Dermis blood vessel endothelial cell (primary cell): ENCODE measurements at places on chromosomes 6 and 20. TPM values are rescaled to one million over a fixed set of nuclear protein-coding genes. Genes with fewer than 3 reads are reported as not detected.

Gene APOM
- 0.34 and 0.37 TPM in 2 replicates for total RNA-seq

Gene PPP1R14C
- total RNA-seq: not detected in 2 replicates

Gene CYB5R4
- 2.9 and 13.7 TPM in 2 replicates for total RNA-seq

Gene OR12D3
- not detected in 2 replicates for total RNA-seq

Gene FNDC11
- total RNA-seq: 1.2 and 2.4 TPM in 2 replicates

Gene PMEPA1
- total RNA-seq: 0.93 and 1.9 TPM in 2 replicates

Gene MAFB
- total RNA-seq: 3.4 and 5.9 TPM in 2 replicates

- DNase-seq: no peak
These were observed 108.4 kb downstream of the SLX4IP start for GRCh38 chr20:10543480-10543879.

- no peak for DNase-seq
These were observed 11.4 kb upstream of the TSPYL4 start for GRCh38 chr6:116265041-116265829.

- no peak for DNase-seq
These were observed 116.5 kb downstream of the CLIC5 start for GRCh38 chr6:45898941-45899682.

GRCh38 chr6:4398791-4399190 lies 263.4 kb upstream of the ECI2 start:
- no peak for DNase-seq

GRCh38 chr6:22838345-22838744 lies 269.0 kb downstream of the HDGFL1 start:
- DNase-seq: peak; percentile 6

GRCh38 chr6:38549795-38550194 lies 89.9 kb downstream of the BTBD9 start:
- DNase-seq: no peak

DNA sequence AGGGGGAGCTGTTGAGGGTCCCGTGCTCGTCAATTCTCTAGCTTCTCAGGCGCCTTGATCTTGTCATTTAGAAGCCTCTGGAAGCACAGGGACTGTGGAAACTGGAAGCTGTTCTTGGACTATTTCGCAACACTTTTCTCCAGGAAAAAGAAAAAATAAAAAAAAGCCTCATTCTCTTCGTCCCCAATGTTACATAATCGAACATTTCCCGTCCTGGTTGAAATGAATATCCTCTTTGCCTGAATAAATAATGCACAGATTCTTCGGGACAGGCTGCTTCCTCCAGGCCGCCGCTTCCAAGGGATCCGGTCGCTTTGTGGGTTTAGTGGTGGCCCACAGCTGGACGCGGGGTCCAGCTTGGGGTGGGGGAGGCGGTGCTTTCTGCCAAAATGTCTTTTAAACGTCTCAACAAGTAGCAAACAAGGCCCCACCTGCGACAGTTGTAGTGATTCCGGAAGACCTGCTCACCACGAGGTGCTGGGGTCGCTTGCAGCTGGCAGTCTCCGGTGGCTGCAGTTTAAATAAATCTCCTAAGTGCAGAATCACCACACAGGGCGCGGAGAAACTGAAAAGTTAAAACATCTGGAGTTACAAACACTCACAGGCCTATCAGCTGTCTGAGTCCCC lies 125.9 kb upstream of the ESR1 start:
- DNase-seq: peak; percentile 19

DNA sequence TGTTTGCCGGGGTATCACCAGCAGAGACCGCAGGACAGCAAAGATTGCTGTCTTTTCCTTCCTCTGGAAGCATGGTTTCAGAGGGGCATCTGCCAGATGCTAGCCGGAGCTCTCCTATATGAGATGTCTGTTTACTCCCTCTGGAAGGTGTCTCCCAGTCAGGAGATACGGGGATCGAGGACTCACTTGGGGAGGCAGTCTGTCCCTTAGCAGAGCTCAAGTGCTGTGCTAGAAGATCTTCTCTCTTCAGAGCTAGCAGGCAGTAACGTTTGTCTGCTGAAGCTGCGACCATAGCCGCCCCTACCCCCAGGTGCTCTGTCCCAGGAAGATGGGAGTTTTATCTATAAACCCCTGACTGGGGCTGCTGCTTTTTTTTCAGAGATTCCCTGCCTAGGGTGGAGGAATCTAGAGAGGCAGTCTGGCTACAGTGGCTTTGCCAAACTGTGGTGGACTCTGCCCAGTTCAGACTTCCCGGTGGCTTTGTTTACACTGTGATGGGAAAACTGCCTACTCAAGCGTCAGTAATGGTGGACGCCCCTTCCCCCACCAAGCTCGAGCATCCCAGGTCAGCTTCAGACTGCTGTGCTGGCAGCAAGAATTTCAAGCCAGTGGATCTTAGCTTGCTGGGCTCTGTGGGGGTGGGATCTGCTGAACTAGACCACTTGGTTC lies 133.0 kb upstream of the FLRT3 start:
- DNase-seq: no peak

GRCh38 chr6:64896939-64897338 lies 810.1 kb downstream of the EYS start:
- no peak for DNase-seq

- DNase-seq: no peak
These were observed 115.9 kb upstream of the BCLAF1 start for GRCh38 chr6:136405420-136406029.

DNA sequence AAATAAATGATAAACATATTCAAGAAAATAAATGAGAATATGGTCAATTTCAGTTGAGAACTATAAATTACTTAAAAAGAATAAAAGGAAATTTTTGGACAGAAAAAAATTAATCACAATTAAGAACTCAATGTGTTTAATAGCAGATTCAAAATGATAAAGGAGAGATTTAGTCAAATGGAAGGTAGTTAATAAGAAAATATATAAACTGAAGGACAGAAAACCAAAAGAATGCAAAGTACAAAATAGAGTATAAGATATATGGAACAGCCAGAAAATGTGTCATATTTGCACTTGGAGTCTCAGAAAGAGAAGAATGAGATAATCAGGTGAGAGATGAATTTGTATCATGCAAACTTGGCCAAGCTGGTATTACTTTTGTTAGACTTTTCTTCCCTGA lies 201.8 kb upstream of the ARID1B start:
- no peak for DNase-seq

DNA sequence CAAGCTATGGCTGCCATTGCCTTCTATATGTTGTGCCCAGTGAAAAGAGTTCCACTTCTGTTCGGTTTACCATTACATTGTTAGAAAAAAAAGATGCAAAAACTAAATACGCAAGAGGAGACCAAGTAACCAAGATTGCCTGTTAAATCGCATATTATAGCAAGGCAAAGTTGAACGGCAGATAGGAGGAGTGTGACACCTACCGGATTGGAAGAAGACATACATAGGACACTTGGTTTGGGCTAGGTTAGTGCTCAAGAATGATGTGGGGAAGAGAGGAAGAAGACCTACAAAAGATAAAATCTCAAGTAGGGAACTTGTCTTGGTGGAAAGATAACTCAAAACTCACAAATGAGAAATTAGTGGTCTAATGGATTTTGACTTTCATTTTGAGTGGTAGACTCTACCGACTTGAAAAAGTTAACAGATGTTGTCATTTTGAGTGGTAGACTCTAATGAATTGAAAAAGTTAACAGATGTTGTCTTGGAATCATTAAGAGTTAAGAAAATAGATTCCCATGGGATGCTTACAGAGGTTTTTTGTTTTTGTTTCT lies 95.5 kb downstream of the F13A1 start:
- DNase-seq: no peak

- DNase-seq: no peak
These were observed 41.0 kb upstream of the EMILIN3 start for GRCh38 chr20:41407607-41408006.

DNA sequence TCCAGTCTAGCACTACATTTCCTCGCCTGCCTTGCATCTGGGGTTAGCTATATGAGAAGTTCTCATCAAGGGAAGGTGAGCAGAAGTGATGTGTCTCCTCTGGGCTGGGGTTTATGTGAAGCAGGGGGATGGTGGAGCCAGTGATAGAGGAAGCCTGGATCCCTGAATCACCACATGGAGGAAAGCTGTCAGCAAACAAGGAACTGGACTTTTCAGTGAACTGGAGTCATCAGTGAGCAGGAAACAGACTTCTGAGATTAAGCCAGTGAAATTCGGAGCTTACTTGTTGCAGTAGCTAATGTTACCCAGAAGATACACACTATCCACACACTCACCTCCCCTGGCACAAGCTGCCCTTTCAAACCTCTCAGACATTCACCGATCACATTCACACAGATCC lies 13.4 kb upstream of the TOX2 start:
- no peak for DNase-seq

DNA sequence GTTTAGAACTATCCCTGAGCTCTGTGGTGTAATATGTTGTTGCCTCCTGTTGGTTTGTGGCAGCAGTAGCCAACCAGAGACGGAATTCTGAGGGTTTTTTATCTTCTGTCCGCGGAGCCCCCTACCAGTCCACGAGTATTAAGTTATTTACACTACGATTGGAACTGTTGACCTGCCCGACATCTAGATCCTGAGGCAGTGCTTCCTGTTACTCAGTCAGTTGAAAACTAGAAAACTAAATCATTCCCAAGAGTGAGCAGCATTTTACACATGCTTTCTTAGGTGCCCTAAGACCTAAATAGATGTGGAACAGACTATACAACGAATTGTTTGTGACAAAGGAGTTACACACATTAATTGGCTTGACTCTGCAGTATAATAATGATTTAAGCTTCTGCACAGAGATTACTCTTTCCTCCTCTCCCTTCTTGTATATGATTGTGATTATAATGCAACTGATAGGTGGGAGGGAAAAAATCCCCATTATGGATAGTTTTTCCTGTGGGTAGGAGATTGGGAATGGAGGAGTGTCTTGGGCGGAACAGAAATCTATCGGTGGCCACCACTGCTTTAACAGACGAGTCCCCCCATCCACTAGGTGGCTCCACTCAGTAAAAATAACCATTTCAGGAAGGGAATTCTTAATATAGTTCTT lies 1.7 kb downstream of the LOC128125822 start:
- peak; percentile 64 for DNase-seq

- peak; percentile 92 for DNase-seq
These were observed 37.7 kb downstream of the KIF25 start for GRCh38 chr6:168035098-168035660.

- DNase-seq: peak; percentile 68
These were observed 34.4 kb downstream of the EFHC1 start for GRCh38 chr6:52454556-52454955.

DNA sequence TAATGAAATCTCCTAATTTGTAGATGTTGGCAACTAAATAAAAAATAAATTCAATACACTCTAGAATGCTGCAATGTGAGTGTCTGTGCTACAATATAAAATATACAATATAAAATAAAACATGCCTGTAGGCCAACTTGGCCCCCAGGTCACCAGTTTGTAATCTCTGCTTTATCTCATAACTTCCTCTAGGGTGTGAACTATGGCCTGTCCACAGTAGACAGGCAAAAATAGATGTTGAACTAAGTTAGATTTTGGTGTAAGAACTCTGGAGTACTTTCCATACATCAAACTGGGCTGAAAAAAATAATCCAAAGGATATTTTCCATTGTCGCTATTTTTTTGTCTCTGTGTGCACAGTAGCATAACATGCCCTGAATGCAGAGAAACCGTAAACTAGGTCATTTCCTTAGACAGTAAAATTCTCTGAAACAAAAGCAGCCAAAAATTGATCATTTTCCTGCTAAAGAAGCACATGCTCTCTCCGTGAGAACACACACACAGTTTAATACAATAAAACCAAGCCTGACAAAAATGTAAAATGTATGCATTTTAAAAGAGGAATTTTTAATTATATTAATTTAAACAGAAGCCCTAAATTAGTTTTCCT lies 98.5 kb upstream of the ZFP64 start:
- DNase-seq: no peak

DNA sequence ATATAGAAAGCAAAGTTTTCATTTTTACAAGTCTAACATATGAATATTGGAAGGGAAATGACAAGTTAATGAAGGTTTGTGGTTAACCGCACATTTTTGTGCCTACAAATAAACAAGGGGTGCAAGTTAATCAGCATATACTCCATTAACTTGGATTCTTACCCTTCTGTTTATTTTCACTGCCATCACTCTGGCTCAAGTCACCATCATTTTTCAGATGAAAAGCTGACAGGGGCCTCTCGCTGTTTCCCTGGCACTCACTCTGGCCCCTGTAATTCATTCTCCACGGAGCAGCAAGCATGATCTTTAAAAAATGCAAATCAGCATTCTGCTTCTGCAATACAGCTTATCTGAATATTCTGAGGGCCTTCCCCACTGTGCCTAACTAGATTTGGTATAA lies 29.8 kb downstream of the APCDD1L start:
- DNase-seq: no peak

- DNase-seq: peak; percentile 10
These were observed 40.5 kb downstream of the RNGTT start for GRCh38 chr6:88922775-88923548.

DNA sequence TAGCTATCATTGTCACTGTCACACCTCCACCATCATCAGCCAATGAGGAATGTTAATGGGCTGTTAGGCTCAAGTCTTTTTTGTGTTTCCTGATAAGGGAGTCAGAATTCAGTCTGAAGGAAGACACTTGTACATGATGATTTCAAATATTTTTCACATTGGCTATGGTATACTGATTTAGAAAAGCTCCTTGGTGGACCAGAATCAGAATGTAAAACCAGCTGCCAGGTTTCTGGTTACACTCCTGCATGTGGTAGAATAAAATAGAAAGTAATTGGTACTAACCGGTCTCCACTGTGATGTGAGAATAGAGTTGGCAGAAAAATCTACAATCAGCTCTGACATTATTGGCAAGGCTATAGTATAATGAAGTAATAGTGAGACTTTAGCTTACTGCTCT lies 10.7 kb downstream of the COL9A1 start:
- no peak for DNase-seq

DNA sequence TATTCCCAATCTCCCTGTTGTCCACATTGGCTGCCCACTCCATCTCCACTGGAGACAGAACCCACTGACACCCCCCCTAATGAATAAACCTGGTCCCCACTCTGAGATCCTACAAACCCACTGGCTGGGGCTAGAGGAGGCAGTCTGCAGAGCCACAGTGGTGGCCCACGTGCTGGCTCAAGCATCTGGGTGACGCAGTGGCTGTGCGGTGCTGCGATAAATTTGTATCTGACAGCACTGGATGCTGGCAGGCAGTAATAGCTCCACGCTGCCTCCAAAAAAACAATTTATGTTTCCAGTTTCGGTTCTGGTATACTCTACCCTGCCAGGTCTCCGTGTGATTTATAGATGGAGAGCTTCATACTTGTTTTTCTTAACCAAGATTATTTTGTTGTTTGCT lies 87.1 kb upstream of the SYNDIG1 start:
- no peak for DNase-seq

GRCh38 chr6:117521791-117522502 lies 39.5 kb downstream of the DCBLD1 start:
- DNase-seq: no peak

GRCh38 chr6:97594844-97595243 lies 311.8 kb upstream of the MMS22L start:
- DNase-seq: no peak

- no peak for DNase-seq
These were observed 71.5 kb downstream of the SLC23A2 start for GRCh38 chr20:4929686-4930397.

GRCh38 chr6:110990840-110991576 lies 9.2 kb downstream of the RPF2 start:
- DNase-seq: no peak

DNA sequence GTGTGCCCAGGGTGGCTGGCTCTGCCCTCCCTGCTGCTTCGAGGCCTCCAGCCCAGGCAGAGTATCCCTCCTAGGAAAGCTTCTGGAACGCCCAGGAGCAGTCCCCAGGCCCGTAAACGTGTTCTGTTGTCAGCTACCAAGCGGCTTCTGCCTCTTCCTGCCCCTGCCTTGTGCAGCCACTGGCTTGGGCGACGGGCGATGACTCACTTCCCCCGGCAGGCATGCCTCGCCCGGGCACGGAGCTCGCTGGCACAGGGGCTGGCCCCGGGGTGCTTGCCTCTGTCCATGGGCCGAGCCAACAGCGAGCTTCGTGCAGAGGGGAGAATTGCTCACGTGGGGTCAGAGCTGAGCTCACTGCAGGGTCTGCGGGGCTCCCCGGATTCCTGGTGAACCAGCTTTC lies 86.7 kb upstream of the THBS2 start:
- DNase-seq: no peak
